Thoracic aorta (tissue), 2 donors: ENCODE measurements at places on chromosomes 13 and 19. TPM values are rescaled to one million over a fixed set of nuclear protein-coding genes. Genes with fewer than 3 reads are reported as not detected.

- no peaks in the 10 kb centered on the region for H3K4me1 ChIP-seq
- H3K4me3 ChIP-seq, result no peak overlapping the region
- H3K27ac ChIP-seq, result no peak overlapping the region
- H3K36me3 ChIP-seq, result no peaks in the 10 kb centered on the region
- no peaks in the 10 kb centered on the region for H3K27me3 ChIP-seq
- DNase-seq, result no peak
These were observed 31.5 kb upstream of the ZNF766 start for GRCh38 chr19:52237771-52238400.

Gene KLK2
- total RNA-seq, result not detected

DNA sequence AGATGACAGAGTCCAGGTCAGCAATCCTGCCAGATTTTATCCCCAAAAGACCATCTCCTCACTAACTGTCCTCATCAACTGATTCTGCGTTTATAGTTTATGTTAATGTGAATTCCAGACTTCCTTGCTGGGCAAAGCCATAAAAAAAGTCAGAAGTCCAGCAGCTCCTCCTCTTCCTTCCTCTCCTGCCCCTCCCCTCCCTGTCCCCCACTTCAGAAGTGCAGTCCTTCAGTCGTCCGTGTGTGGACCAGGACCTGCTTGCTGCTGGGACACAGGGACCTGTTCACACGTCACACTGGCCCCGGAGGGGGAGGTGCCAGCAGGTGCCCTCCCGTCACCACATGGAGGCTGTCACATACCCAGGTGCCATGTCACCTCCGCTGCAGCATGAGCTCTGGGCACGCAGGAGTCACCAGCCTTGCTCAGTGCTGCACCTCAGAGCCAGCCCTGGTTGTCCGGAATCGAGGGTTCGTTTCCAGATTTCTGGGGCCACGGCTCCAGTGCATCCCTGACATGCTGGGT lies 4.0 kb upstream of the MCF2L start:
- DNase-seq, result no peak
- H3K4me3 ChIP-seq, result no peak overlapping the region
- no peak overlapping the region for H3K27ac ChIP-seq

GRCh38 chr13:109162248-109163036 lies 533.0 kb downstream of the MYO16 start:
- no peak overlapping the region for H3K4me3 ChIP-seq
- H3K27me3 ChIP-seq, result no peaks in the 10 kb centered on the region
- no peak for DNase-seq
- H3K36me3 ChIP-seq, result no peaks in the 10 kb centered on the region

DNA sequence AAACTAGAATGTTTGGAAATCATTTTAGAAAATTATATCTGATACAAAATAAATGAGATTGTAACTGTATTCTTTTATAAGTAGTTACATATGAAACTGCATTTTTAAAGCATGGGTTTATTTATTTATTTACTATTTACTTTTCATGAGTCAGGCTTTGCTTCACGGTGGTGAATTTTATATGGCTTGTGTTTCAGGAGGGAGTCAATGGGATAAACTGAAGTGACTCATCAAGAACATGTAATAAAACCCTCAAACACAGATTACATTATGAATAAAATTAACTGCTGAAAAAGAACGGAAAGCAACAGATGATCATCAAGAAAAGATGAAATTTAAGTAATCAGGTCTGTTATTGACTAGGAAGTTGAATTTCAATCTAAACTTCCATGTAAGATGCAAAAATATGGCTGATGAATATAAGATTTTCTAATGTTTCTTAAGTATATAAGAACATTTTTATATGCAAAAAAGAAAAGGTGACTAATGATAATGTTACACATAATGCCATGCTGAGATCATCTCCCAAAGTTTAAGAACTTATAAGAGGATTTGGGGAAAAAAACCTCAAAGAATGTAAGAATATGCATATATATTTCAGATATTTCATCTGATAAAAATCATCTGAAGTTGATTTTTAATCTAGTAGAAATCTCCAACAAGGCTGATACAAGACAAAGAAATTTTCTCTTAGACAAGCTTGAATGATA lies 383.6 kb downstream of the SLITRK1 start:
- H3K36me3 ChIP-seq, result no peaks in the 10 kb centered on the region
- H3K4me1 ChIP-seq, result no peaks in the 10 kb centered on the region
- no peak overlapping the region for H3K27ac ChIP-seq
- DNase-seq, result no peak

GRCh38 chr19:45568732-45569131 lies 15.9 kb downstream of the OPA3 start:
- no peak overlapping the region for H3K27ac ChIP-seq
- no peaks in the 10 kb centered on the region for H3K27me3 ChIP-seq
- no peak overlapping the region for H3K4me3 ChIP-seq
- no peaks in the 10 kb centered on the region for H3K36me3 ChIP-seq

DNA sequence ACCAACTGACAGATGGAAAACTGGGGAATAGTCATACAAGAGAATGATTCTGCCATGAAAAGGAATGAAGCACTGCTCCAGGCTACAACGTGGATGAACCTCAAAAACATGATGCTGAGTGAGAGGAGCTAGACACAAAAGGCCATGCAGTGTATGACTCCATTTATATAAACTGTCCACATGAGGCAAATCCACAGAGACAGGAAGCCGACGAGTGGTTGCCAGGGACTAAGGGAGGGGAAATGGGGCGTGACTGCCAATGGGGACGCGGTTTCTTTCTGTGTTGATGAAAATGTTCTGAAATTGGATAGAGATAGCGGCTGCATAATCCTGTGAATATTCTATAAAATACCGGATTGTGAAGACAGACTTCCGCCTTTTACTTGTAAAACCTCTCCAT lies 10.2 kb downstream of the SMIM7 start:
- no peak overlapping the region for H3K27ac ChIP-seq
- H3K27me3 ChIP-seq, result no peaks in the 10 kb centered on the region
- no peak overlapping the region for H3K4me3 ChIP-seq
- H3K4me1 ChIP-seq, result no peaks in the 10 kb centered on the region
- no peak for DNase-seq
- peaks cover 60% of the 10 kb centered on the region for H3K36me3 ChIP-seq

Gene TEX29
- total RNA-seq, result not detected

DNA sequence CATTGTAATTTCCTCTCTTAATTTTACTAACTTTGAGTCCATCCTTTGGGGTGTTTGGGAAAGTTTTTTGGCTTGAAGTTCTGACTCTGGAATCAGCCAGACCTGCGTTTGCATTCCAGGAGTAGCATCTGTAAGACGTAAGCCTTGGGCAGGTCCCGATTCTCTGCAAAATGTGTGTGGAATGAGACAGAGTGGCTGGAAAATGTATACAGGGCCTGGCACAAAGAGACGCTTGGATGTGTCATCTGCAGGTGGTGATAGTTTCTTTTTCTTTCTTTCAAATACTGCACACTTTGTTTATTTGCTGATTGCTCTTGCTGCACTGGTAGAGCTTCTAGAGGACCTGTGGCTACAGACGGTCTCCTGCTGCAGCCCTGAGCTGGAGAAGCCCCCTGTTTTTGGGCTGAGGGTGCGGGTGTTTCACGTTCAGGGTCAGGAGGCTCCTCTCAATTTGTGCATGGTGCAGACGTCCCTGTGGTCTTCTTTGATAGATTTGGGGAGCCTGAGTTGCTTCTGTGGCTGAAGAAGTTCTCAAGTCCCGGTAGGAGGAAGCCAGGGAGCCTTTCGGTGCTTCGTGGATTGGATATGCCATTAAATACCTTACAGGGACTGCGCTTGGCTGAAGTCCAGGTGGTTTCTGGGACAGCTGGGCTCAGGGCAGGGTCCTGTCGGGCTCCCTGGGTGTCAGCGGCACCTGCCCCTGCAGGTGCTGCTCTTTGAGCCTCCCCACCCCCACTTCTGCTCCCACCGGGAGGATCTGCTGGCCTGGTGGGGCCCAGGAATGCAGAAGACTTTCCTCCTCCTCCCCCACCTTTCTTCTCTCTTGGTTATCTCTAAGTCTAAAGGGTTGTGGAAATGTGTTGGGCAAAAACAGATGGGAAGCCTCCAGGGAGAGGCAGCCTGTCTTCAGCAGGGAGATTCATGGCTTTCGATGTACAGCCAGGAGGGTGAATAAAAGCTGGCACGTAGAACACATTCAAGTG lies 44.0 kb upstream of the GAS6 start:
- H3K36me3 ChIP-seq, result no peaks in the 10 kb centered on the region
- no peak for DNase-seq
- peaks cover 18% of the 10 kb centered on the region for H3K4me1 ChIP-seq
- H3K27me3 ChIP-seq, result no peaks in the 10 kb centered on the region

- H3K4me1 ChIP-seq, result no peaks in the 10 kb centered on the region
- no peaks in the 10 kb centered on the region for H3K27me3 ChIP-seq
- no peak overlapping the region for H3K27ac ChIP-seq
- no peak overlapping the region for H3K4me3 ChIP-seq
These were observed 126.6 kb downstream of the HS6ST3 start for GRCh38 chr13:96216543-96216942.

DNA sequence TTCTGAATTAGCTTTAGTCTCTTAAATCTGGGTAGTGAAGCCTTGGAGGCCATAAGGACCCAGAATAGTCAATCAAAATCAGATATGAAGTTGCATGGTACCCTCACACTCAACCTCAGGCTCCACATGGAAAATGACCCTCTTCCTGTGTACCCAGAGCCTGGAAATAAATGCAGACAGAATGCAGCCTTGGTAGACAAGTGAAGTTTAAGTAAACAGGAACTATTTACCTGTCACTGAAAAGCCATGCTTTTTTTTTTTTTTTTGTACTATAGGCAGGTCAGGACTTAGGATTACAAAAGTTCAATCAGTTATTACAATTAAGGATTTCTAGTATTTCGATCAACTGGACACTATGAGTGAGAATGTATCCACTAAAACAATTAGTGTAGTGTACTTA lies 2654.2 kb upstream of the PCDH20 start:
- no peaks in the 10 kb centered on the region for H3K36me3 ChIP-seq
- H3K27ac ChIP-seq, result no peak overlapping the region
- no peaks in the 10 kb centered on the region for H3K4me1 ChIP-seq
- DNase-seq, result no peak
- H3K27me3 ChIP-seq, result no peaks in the 10 kb centered on the region

DNA sequence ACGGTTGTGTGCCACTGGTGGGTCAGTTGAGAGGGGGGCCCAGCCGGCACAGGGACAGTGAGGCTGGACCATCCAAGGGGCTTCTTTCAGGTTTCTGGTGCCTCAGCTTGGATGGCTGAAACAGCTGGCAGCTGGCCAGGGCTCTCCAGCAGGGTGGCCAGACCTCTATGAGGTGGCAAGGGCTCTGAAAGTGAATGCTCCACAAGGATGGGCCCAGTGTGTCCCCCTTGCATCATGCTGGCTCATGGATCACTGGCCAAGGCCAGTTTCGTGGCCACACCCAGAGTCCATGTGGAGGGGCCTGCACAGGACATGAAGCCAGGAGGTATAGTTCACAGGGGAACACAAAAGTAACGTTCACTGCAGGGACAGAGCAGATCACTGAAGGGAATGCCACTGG lies 49.6 kb downstream of the CDADC1 start:
- H3K27ac ChIP-seq, result no peak overlapping the region
- H3K36me3 ChIP-seq, result no peaks in the 10 kb centered on the region
- no peak for DNase-seq
- no peak overlapping the region for H3K4me3 ChIP-seq
- peaks cover 4% of the 10 kb centered on the region for H3K4me1 ChIP-seq

GRCh38 chr13:26112843-26113242 lies 61.0 kb upstream of the SHISA2 start:
- DNase-seq, result no peak
- no peak overlapping the region for H3K4me3 ChIP-seq
- H3K27me3 ChIP-seq, result no peaks in the 10 kb centered on the region
- H3K27ac ChIP-seq, result no peak overlapping the region
- H3K36me3 ChIP-seq, result no peaks in the 10 kb centered on the region

Gene PRKACA
- 93.2 TPM for total RNA-seq

DNA sequence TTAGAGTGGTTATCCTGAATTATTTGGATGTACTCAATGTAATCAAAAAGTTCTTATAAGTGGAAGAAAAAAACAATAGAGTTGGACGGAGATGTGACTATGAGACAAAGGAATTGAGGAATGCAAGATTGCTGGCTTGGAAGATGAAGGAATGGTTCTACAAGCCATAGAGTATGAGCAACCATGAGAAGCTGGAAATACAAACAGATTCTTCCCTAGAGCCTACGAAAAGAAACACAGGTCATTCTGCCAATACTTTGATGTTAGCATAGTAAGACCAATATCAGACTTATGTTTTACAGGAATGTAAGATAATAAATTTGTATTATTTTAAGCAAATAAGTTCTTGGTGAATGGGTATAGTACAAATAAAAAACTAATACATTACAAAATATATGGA lies 249.2 kb downstream of the DIAPH3 start:
- H3K4me1 ChIP-seq, result no peaks in the 10 kb centered on the region
- no peak overlapping the region for H3K4me3 ChIP-seq
- H3K36me3 ChIP-seq, result no peaks in the 10 kb centered on the region
- DNase-seq, result no peak

DNA sequence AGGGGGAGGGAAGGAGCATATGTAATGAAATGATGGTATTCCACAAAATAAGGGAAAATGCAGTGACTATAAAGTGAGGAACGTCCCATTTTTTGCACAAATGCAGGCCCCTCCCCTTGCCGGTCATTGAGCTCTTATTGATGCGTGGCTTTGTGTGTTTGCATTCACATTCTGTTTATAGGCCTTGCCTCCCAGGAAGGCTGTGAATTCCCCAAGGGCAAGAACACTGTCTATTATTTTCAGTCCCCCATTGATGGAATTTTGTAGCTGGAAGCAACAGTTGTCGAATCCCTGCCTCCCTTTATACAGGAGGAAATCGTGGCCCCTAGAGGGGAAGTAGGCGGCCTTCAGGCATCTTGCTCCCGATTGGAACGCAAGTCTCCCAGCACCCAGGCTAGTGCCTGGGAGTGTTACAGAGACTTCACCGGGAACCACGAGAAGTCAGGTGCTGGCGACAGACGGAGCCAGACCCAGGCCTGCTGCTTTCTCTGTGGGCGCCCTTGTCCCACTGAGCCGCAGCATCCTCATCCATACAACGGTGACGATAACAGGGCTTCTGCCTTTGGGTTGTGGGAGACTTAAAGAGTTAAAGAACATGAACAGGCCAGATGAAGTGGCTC lies 6.9 kb downstream of the SBSN start:
- H3K27ac ChIP-seq, result no peak overlapping the region
- H3K36me3 ChIP-seq, result no peaks in the 10 kb centered on the region
- DNase-seq, result no peak
- H3K27me3 ChIP-seq, result no peaks in the 10 kb centered on the region
- no peak overlapping the region for H3K4me3 ChIP-seq

- no peaks in the 10 kb centered on the region for H3K36me3 ChIP-seq
- peaks cover 8% of the 10 kb centered on the region for H3K4me1 ChIP-seq
These were observed 5.4 kb downstream of the SMAD9 start for GRCh38 chr13:36914648-36915047.

GRCh38 chr13:66556306-66556705 lies 673.8 kb downstream of the PCDH9 start:
- no peak overlapping the region for H3K27ac ChIP-seq
- no peaks in the 10 kb centered on the region for H3K4me1 ChIP-seq
- no peaks in the 10 kb centered on the region for H3K36me3 ChIP-seq
- no peak overlapping the region for H3K4me3 ChIP-seq

Gene LINGO3
- not detected for total RNA-seq

Gene ZNF709
- 1.4 TPM for total RNA-seq

- H3K4me1 ChIP-seq, result no peaks in the 10 kb centered on the region
- H3K27me3 ChIP-seq, result no peaks in the 10 kb centered on the region
- H3K27ac ChIP-seq, result no peak overlapping the region
- no peak for DNase-seq
These were observed 708.1 kb upstream of the ARGLU1 start for GRCh38 chr13:107275945-107276614.

Gene GJB2
- 1.1 TPM for total RNA-seq
